CD4-positive, alpha-beta T cell treated with Interleukin-6 at 100 ng/mL for 8 hours (primary cell): ENCODE measurements at places on chromosomes 11 and 22.

- DNase-seq = peak; percentile 53
Measured at GRCh38 chr11:68962527-68963250, 18.1 kb downstream of the MRGPRD start.

- no peak for DNase-seq
Measured at GRCh38 chr22:45817745-45818423, 146.2 kb downstream of the ATXN10 start.

- DNase-seq = no peak
Measured at GRCh38 chr22:32024796-32025195, 18.3 kb upstream of the SLC5A1 start.

GRCh38 chr22:48849963-48850657 lies 977.6 kb downstream of the BRD1 start:
- DNase-seq = no peak

- no peak for DNase-seq
Measured at GRCh38 chr11:33855500-33855899, 36.4 kb downstream of the LMO2 start.

GRCh38 chr11:12458042-12458441 lies 80.7 kb downstream of the PARVA start:
- no peak for DNase-seq

DNA sequence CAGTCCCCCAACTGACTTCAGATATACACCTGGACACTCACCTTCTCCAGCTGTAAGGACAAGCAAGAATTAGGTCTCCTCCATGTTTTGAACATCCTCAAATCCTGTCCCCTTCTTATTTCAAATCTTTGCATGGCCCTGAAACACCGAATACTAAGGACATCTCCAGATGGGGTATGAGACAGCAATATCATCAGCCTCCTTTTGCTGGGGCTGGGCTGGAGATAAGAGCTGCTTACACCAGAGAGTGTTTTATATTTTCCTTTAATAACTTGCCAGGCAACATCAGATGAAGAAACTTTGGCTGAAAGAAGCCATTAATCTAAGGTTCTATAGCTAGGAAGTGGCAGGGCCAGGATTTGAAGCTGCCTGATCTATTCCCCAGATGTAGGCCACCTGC lies 21.6 kb downstream of the TUG1 start:
- no peak for DNase-seq

- DNase-seq = no peak
Measured at GRCh38 chr22:43296276-43296902, 46.8 kb downstream of the SCUBE1 start.

DNA sequence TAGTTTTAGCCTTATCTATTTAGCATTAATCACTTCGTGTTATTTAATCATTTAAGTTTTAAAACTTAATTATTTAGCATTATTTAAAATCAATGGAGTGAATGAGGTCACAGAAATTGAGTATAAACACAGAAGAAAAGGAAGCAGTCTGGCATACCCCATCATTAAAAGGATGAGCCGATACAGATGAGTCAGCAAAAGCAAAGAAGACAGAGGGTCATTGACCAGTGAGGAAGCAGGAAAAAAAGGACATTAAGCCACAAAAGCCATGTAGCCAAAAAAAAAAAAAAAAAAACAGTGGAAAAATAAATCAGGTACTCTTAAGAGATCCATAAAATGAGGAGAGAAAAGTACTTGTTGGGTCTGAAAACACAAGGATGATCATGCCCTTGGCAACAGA lies 71.5 kb downstream of the TYR start:
- DNase-seq = no peak

DNA sequence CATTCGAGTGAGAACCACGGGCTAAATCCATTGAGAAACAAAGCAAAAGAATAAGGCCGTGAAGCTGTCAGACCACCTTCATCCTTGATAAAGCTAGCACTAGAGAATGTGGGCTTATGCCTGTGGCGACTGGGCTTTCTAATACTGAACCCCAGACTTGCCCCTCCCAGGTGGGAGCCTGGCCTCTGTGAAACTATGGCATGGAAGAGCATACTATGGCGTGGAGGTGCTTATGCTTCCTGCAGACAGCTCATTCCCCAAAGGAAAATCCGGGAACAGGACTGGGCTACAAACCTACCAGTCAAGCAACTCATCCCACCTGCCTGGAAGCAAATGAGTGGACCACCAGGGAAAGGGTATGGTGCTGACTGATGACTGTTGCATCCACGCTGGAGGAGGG lies 92.4 kb downstream of the ZC3H12C start:
- DNase-seq = no peak

- no peak for DNase-seq
Measured at GRCh38 chr11:12051287-12051662, 42.8 kb upstream of the DKK3 start.

DNA sequence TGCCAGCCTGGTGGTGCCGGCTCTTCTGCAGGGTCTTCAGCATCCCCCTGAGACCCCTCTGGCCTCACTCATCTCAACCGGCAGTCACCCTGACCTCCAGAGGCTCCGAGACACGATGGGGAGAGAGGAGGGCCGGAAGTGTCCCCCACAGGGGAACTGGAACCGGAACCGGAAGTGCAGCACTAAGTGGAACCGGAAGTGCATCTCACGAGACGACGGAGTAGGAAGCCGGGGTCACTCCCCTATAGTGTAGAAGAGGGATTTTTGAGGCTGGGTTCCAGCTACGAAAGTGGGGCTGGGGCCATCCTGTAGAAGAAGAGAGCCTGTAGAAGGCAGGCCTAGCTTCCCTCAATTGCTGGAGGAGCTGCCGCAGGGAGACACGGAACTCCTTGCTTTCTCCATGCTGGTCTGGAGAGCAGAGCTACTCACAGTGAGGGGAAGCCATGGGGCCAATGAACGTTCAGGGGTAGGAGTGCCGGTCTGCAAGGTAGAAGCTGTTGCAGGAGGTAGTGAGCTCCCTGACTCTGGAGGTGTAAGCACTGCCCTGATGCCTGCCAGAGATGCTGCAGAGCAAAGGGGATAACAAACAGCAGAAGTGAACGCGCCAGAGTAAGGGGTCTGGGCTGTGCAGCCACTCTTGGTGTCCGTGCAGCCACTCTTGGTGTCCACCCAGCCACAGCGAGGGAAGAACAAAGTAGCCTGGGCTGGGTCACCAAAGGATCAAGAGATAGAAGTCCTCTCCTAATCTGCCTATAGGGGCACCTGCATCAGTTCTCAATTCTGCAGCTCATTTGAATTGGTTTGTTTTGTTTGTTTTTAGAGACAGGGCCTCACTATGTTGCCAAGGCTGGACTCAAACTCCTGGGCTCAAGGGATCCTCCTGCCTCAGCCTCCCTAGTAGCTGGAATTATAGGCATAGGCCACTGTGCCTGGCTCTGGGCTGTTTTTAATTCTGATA lies 21.9 kb downstream of the SCUBE1 start:
- no peak for DNase-seq

- DNase-seq = no peak
Measured at GRCh38 chr11:130187096-130187495, 27.5 kb downstream of the ST14 start.

GRCh38 chr11:86818462-86819192 lies 18.3 kb downstream of the PRSS23 start:
- DNase-seq = peak; percentile 44

DNA sequence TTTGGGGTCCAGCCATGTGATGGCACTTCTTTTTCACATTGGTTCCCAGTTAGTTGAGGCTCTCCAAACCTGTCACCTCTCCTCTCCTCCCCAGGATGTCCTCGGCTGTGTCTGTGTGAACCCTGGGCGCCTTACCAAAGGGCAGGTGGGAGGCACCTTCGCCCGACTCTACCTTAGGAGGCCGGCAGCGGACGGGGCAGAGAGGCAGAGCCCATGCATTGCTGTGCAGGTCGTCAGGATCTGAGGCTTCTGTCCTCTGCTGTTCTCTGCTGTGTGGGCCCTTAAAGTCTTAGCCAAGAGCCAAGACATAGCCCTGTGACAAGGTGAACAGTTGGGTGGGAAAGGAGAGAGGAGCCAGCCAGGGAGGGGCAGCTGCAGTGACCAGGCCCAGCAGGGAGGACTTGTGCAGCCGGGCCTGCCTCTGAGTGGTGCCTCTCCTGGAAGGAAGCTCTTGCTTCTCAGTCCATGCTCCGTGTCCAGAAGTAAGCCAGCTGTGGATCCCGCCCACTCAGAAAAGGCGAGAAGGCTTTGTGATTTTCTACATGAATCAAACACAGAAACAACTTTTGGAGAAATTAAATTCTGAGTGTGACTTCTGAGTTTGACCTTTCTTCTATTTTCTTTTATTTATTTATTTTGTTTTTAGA lies 17.5 kb upstream of the CDC42EP2 start:
- no peak for DNase-seq

- DNase-seq = no peak
Measured at GRCh38 chr11:70608568-70609470, 210.5 kb downstream of the CTTN start.

DNA sequence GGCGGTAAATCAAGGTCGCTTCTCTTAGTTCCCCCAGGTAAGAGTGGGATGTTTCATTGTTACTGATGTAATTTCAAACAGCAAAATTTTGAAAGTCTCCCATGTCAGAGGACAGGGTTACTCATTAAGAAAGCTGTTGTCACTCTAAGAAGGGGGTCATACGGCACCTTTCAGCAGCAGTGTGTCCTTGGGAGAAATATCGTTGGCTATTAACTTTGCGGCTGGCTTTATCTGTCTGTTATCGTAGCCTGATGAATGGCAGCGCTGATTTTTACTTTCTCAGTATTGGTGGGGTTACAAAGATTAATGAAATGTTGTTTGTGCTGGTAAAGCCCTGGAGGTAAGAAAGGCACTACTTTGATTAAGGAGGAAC lies 27.5 kb upstream of the FBXO3 start:
- no peak for DNase-seq

- no peak for DNase-seq
Measured at GRCh38 chr11:10641912-10642697, 51.5 kb downstream of the IRAG1 start.

GRCh38 chr22:44597616-44598015 lies 99.6 kb upstream of the RTL6 start:
- no peak for DNase-seq
